ENCODE measurements at places on chromosomes 1 and 21.
A peak's percentile ranks its signal among the peaks of the same experiment; 100 is the strongest.

DNA sequence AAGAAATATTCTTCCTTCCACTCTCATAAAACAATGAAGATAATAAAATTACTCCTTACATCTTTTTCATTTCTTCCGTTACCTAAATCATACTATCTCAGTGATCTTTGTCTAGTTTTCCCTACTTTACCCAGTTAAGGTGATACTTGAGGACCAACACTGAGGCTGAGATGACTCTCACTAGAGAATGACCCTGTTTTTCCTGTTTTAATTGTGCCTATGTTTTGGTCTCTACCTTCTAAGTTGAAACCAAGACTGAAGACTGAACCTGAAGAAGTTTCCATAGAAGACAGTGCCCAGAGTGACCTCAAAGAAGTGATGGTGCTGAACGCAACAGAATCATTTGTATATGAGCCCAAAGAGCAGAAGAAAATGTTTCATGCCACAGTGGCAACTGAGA is 25.1 kb downstream of the AIM2 start:
- DNase-seq: no peak

DNA sequence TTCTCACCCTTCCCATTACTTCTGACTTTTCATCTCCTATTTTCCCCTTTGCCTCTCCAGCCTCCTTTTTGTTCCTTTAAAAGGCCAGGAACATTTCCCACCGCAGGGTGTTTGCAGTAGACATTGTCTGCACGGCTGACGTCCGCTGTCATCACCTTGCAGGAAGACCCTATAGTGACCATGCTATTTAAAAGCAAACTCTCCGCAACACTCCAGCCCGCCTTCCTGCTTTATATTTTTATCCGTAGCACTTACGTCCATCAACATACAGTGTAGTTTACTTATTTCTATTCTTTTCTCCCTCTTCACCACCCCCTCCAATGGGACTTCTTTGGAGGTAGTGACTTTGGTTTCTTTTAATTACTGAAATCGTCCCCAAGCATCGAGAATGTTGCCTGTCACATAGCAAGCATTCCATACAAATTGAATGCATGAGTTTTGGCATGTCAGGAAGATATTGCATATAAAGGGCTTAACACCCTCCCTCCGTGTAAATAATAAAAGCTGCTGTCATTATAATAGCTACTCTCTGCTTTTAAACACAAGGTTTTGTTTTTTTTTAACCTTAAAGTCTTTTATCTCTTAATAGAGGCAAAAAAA is 19.8 kb downstream of the SLC25A33 start:
- peak; percentile 13 for DNase-seq

DNA sequence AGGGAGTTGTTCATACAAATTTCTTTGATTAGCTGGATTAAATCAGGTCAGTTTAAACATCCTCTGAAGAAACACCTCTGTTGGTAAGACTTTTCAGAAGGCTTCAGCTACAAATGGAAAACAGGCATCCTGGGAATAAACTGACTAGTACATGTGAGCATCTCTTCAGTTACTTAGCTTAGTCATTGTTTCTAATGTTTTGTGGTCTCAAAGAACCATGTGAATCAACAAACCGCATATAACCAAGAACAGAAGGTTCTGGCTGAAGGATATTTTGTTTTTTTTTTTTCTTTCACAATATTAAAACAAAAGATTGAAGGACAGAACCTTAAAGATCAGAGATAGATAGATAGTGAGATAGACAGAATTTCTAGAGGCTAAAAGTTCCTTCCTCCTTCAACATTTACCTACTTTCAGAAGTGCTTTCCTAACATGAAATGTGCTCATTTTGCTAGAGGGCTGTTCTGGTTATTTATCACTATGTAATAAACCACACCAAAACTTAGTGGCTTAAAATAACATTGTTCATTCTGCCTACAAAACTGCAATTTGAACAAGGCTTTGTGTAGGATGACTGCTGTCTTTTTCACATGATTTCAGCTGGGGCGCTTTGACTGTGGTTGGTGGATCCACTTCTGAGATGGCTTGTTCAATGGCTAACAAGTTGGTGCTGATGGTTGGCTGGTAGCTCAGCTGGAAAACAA is 119.8 kb upstream of the PTGFR start:
- no peak for DNase-seq

GRCh38 chr1:183024317-183025009 is 1.2 kb downstream of the LAMC1 start:
- peak; percentile 77 for DNase-seq

GRCh38 chr21:44306936-44307704 is 7.3 kb downstream of the PFKL start:
- DNase-seq: no peak

- no peak for DNase-seq
These were observed 4.6 kb downstream of the GPSM2 start for GRCh38 chr1:108881369-108881768.

- no peak for DNase-seq
These were observed 39.1 kb downstream of the FBXO2 start for GRCh38 chr1:11615090-11615489.

DNA sequence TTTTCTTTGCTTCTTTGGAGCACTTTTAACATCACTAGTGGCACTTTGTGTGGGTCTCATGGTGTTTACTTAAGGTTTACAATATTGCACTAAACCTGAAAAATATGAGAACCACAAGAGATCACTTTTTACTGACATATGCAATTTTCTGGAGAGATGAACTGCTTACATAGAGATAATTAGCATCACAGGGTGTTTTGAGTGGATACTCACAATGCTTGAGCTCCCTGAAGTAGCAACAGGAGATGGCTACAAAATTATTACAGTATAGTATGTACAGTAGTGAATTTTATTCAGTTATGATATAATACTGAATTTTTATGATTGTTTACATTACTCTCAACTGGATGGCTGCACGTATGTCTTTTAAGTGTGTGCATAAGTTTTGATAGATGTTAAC is 22.6 kb downstream of the RPRD2 start:
- no peak for DNase-seq

DNA sequence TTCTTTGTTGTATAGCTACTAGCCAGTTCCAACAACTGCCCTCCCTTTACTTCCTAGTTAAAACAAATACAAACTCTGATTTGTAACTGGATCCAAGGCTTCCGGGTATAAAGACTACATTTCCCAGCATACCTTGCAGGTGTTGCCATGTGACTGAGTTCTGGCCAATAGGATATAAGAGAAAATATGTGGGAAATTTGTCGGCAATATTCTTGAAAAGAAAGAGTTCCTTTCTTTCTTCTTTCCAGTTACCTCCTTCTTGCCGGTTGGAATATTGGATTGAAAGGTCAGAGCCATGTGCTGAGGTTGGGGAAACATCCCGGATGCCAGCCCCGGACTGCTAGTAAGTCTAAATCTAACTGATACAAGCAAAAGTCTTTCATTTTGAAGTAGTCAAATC is 23.0 kb upstream of the ZBTB40 start:
- peak; percentile 91 for DNase-seq

DNA sequence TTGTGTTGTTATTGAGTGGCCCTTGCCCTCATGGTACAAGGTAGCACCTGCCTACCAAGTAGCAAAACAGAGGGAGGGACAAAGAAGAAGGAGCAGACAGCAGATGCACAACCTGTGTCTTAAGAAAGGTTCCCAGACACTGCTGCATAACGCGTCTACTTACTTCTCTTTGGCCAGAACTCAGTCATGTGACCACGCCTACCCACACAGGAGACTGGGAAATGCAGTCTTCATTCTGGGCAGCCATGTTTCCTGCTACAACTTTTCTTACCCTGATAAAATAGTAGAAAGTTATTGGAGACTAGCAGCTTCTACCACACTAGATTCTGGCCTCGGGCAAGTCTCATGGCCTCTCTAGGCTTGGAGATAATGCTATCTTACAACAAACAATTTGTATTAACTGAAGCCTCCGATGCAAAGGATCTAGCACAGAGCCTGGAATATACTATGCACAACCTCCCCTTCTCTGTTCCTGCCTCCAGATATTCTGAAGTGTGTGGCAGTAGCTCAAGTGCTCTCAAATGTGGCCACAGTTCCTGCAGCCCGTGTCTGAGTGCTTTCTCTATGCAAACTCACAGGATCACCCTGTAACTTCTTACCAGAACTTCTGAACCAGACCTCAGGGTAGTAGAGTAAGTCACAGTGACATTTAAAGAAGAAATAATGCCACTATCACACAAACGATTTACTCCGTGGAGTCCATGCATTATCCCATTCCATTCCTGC is 34.1 kb upstream of the BTG2 start:
- peak; percentile 78 for DNase-seq

DNA sequence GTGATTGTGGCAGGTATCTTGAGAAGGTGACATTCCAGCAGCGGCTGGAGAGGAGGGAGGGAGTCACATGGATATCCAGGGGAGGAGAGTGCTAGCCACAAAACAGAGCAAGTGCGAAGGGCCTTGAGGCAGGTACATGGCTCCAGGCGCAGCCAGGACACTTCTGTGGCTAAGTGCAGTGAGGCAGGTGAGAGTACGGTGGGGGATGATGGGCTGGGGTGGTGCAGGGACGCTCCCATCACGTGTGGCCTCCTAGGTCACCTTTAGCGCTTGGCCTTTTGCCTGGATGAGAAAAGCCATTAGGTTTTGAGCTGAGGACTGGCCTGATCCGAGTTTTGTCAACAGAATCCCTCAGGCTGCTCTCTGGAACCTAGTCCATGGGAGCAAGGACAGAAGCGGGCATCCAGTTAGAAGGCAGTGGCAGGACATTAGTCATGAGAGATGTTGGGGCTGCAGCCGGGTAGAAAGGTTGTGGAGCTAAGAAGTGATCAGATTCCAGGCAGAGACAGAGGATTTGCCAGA is 31.6 kb downstream of the SMYD2 start:
- DNase-seq: no peak

GRCh38 chr1:235206533-235207208 is 45.6 kb upstream of the RBM34 start:
- no peak for DNase-seq

DNA sequence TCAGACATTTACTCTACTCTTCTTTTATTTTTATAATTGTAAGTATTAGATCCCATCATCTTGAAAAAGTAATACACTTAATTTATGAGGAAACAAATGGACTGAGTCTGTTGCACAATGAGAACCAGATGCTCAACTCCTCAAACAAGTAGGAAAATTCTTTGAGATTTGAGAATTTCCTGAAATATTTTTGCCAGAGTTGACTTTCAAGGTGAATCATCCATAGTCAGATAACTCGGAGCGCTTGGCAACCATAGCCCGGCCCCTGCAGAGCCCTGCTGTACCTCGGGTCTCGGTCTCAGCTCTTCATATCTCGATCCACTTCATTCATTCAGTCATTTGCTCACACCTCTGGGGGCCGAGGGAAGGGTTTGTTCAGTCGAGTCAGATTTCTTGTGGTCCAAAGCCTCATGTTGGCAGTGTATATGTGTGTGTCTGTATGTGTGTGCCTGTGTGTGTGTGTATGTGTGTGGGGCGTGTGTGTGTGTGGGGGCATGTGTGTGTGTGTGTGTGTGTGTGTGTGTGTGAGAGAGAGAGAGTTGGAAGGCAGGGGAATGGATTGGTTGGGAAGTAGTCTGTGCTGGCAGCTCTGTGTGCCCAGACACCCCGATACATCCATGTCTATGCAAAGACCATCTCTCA is 18.1 kb upstream of the PCP4 start:
- DNase-seq: no peak

DNA sequence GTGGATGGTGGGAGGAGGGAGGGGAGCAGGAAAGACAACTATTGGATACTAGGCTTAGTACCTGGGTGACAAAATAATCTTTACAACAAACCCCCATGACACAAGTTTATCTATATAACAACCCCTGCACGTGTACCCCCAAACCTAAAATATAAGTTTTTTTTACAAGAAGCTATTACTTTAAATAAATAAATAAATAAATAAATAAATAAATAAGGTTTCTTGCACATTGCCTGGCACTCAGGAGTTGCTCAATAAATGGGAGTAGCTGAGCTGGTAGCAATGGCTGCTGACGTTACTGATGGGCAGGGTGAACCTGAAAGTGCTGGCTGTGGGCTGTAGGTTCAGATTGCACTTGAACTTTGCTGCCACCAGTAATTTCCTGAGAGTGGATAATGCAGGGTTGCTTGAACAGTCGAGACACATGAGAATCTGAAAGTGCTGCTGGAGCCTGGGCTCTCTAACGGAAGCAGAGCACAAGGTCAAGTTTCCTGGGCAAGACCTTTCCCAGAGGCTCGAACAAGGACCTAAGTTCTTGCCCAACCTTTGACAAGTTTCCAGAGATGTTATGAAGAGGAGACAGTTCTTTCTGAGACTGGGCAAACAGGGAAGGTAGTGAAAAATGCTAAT is 14.8 kb upstream of the KCNE2 start:
- no peak for DNase-seq

DNA sequence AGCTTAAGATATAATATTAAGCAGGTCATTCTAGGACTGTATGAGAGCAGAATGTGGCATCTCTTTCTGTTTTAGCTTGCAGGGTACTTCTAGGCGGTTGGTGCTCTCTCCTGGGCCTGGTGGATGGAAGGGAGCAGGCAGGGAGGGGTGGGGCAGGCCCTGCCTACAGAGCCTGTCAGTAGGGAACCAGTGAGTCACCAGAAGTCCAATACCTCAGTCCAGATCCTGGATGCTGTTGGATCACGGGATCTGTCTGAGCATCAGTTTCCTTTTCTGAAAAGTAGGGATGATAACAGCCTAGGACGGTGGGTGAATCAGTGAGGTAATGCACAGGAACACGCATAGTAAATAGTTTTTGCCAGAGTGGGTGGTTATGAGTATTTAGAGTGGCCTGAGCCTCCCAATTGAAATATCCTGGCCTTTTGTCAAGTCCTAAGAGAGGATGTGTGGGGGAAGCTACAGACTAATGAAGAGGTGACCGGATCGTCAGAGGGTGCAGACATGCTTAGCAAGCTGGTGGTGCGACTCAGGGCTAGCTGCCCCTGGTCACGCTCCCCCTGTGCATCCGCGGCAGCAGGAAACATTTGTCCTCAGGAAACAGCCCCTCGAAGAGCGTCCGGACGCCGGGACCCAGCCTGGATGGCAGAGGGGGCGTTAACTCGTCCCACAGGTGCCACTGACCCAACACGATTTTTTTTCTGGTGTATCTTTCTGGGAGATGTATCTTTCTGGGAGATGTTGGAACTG is 23.9 kb downstream of the NAV1 start:
- DNase-seq: peak; percentile 10

DNA sequence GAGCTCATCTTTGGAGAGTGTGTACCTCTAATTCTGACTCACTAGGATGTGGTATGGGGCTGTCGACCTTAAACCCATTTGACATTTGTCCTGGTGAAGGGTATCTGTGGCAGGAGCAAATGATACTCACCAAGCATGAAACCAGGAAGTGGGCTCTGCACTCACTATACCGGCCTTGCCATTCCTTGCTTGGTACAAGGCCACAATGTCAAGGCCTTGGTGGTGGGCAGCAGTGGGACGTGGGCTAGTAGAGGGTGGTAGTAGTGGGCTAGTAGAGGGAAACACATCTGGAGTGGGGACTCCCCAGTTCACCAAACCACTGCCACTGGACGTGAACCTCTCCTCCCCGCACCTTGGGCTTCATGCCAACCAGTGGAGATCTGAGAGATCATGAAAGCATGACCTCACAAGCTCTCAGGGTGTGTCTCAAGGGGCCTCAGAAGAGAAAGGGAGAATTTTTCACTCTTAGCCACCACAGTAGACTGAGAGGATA is 11.5 kb downstream of the TNFSF4 start:
- DNase-seq: no peak

- DNase-seq: no peak
These were observed 60.8 kb upstream of the KCNJ15 start for GRCh38 chr21:38196036-38196435.

- DNase-seq: peak; percentile 20
These were observed 222.4 kb upstream of the ESRRG start for GRCh38 chr1:216945538-216946080.

GRCh38 chr1:113170519-113170918 is 97.5 kb downstream of the LRIG2 start:
- no peak for DNase-seq

GRCh38 chr1:4699376-4700301 is 45.2 kb downstream of the AJAP1 start:
- DNase-seq: no peak

Measured in eye (tissue), 1 donor.